ENCODE measurements at places on chromosomes 3 and 15.

GRCh38 chr3:37813403-37813802 is 48.3 kb upstream of the CTDSPL start:
- DNase-seq, result no peak

GRCh38 chr15:67652586-67652985 is 110.1 kb downstream of the MAP2K5 start:
- DNase-seq, result no peak

DNA sequence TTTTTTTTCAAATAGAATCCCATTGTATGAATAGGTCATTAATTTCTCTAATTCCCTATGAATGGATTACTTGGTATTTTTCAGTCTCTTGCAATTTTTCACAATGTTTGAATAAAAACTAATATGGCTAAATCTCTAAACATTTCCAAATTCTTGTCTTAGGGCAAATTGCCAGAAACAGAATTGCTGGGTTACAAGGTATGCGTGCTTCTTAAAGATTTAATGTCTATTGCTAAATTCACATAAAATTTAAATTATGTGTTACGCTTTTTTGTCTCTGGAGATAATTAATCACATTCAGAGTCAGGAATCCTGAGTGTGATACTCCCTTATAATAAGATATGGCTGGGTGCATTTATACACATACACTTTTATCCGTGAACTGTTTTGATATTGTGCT is 264.5 kb upstream of the TBL1XR1 start:
- DNase-seq, result no peak

- no peak for DNase-seq
These were observed 271.5 kb upstream of the TMC3 start for GRCh38 chr15:81645470-81645869.
